Fibroblast of lung (primary cell): ENCODE measurements at places on chromosomes 1 and 21. TPM values are rescaled to one million over a fixed set of nuclear protein-coding genes. Genes with fewer than 3 reads are reported as not detected.

KIF14 gene
- 1.3 and 4.0 TPM in 2 replicates for total RNA-seq

DISP3 gene
- under 0.01 TPM in 1 of 2 replicates, not detected in the other for total RNA-seq

RABGGTB gene
- 75.0 and 83.2 TPM in 2 replicates for total RNA-seq

KCNK2 gene
- 2.8 and 6.4 TPM in 2 replicates for total RNA-seq

HMGCS2 gene
- not detected in 2 replicates for total RNA-seq

GPR153 gene
- 8.9 and 13.4 TPM in 2 replicates for total RNA-seq

HCN3 gene
- total RNA-seq: 0.99 and 1.0 TPM in 2 replicates

LRRC38 gene
- not detected in 2 replicates for total RNA-seq

GRCh38 chr1:188022661-188023060 lies 1193.9 kb downstream of the PLA2G4A start:
- DNase-seq: peak; percentile 19

- peak; percentile 83 for DNase-seq
Observed at GRCh38 chr1:215056584-215056983, 26.0 kb upstream of the KCNK2 start.

GRCh38 chr1:34846265-34846664 lies 13.3 kb downstream of the SMIM12 start:
- DNase-seq: no peak

DNA sequence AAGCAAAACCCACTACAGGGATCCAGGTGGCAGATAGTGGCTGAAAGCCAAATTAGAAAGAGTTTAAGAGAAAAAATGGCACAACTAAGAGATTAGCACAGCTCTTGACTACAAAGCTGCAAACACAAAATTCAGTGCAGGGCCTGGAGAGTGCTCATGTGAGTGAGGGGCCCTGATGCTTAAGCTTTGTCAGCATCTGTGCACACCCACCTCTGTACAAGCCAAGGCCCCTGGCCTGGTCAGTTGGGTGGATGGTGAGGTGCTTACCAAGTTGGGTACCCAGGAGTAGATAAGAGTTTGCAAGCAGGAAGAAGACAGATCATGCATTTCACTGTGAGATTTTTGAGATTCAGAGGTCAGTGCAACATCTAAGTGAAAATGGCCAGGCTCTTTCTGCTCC lies 62.7 kb upstream of the ATP1B1 start:
- DNase-seq: no peak

GRCh38 chr1:43272161-43272560 lies 2.4 kb downstream of the TMEM125 start:
- no peak for DNase-seq

GRCh38 chr1:160818207-160818937 lies 22.4 kb downstream of the LY9 start:
- DNase-seq: no peak

DNA sequence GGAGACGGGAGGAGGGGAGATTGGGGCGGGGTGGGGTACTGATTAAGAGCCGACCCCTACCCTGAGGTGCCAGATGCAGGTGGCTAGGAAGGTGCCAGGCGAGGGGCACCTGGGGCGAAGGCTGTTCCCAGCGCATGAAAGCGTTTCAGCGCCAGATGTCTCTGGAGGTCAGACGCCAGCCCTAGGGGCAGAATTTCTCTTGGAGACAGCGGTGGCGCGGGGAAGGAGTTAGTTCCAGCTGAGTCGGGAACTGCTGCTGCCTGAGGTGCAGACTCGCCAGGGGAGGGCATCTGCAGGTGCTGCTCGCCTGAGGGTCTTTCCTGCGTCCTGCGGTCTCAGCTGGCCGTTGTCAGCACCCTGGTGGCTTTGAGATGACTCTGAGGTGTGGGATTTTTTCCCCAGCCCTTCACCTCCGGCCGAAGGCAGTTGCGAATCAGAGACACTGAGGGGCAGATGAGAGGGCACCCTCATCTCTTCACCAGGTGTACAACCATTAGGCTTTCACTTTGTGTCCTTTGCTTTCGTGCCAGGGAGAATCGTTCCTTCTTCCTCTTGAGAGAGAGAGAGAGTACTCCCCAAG lies 539 bp downstream of the CGN start:
- no peak for DNase-seq

GRCh38 chr1:1024149-1024770 lies 4.3 kb downstream of the AGRN start:
- no peak for DNase-seq

- peak; percentile 83 for DNase-seq
Observed at GRCh38 chr1:184022668-184023067, 14.9 kb downstream of the COLGALT2 start.

DNA sequence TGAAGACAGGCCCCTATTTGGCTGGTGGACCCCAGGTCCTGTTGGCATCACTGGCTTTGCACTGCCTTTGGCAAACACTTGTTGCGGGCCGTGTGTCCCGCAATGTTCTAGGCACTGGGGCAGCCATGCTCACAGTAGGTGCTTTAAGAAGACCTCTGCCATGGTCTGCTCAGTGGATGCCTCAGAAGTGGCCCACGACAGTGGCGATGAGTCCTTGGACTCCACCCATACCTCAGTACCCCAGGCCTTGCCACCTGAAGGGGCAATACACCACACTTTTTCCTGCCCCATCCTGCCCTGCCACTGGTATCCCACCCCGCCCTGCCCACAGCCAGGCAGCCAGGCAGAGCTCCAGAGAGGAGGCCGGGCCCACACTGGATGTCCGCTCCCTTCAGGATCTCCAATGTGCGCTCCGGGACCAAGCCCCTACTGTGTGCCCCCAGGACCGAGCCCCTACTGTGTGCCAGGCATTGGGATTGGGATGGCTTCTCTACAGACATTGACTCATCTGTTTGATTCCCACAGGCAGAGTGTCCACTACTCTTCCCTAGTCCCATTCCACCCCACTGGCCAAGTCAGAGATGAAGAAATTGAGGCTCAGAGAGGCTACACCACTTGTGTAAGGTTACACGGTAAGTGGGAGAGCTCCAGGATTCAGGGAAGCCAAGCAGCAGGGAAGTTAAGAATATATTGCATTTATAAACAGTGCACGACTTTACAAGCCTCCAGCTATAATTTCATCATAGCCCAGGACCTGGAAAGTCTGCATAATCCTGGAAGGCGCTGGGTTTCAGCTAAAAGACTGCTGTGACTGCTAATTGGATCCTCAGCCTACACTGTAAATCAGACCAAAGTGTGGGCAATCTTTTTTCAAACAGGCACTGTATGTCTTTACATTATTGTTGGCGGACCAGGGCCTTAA lies 101.6 kb downstream of the DMRTB1 start:
- no peak for DNase-seq

DNA sequence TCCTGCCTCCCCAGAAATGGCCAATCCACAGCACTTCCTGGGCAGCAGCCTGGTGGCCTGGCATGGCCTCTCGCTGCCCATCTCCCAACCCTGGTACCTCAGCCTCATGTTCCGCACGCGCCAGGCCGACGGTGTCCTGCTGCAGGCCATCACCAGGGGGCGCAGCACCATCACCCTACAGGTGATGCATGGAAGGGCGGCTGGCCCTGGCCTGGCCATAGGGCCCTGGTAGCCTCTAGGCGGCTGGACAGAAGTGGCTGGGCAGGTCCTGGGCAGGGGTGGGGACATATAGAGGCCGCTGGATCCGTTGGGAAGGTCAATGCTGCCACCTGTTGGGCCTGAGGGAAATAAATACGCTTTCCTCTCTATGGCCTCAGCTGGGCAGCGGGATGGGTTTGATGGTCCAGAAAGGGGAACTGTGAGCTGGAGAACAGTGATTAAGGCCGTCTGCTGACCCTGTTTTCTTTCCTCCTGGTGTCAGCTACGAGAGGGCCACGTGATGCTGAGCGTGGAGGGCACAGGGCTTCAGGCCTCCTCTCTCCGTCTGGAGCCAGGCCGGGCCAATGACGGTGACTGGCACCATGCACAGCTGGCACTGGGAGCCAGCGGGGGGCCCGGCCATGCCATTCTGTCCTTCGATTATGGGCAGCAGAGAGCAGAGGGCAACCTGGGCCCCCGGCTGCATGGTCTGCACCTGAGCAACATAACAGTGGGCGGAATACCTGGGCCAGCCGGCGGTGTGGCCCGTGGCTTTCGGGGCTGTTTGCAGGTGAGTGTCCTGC lies 14.4 kb downstream of the CELSR2 start:
- peak; percentile 89 for DNase-seq

GRCh38 chr1:71086331-71086730 lies 5.5 kb upstream of the ZRANB2 start:
- peak; percentile 81 for DNase-seq

DNA sequence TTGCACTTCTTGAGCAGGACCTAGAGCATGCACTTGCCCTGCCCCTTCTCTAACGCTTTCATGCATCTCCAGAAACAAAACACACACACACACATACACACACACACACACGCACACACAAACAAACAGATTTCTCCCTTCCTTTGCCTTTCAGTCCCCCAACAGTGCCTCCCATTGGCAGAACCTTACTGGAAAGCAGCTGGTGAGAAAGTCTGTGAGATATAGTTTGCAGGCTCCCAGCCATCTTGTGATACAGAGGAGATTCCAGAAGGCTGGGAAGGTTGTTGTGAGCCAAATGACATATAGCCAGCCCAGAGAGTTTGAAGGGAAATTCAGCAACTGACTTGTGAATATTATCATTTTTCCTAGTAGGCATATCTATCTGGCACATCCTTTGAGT lies 35.9 kb upstream of the ZRANB2 start:
- DNase-seq: no peak

GRCh38 chr21:28590026-28590425 lies 402.7 kb downstream of the LTN1 start:
- no peak for DNase-seq

- no peak for DNase-seq
Observed at GRCh38 chr1:43277116-43277876, 7.5 kb downstream of the TMEM125 start.

DNA sequence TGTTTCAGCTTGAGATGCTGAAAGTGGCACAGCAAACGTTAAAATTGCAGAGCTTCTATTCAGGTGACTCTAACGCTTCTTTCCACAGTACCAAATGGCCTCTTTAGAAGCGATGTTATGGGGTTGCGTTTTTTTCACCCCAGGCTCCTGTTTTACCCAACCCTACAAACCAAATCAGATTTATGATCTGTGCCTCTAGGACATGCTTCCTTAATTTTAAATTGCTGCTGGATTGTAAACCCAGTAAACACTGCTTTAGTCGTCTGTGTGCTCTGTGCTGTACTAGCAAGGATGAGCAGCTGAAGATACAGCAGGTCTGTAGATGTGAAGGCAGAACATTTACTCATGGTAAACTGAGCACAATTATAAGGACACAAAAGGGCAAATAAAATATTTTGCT lies 13.0 kb downstream of the KCNK2 start:
- DNase-seq: no peak

DNA sequence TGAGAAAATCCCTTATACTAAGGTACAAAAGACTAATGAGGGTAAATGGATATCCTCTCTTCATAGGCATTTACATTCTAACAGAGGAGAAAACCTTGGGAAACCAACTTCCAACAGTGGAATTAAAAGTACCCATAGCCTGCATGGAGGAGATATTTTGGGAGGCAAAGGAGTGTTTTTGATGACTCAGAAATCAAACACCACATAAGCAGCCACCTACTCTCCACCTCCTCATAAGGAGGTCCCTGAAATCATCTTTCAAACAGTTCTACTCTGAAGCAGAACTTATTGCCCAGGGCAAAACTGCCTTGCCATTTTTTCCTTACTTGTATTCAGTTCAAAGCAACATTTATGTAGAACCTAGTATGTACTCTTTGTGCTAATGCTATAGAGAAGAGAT lies 211.3 kb downstream of the KCNH1 start:
- no peak for DNase-seq

DNA sequence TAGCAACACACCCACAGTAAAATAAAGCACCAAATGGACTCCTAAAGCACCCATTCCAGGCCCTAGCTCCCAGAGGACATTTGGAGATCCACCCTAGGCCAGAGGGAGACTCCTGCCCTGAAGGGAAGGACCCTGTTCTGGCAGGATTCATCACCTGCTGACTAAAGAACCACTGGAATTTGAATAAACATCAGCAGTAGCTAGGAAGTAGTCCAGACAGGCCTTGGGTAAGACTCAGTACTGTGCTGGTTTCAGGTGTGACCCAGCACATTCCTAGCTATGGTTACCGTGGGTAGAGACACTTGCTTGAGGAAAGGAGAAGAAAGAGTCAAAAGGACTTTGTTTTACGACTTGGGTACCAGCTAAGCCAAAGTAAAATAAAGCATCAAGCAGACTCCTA lies 92.7 kb upstream of the LRRC7 start:
- no peak for DNase-seq

- DNase-seq: peak; percentile 67
Observed at GRCh38 chr1:117271959-117272358, 61.2 kb upstream of the VTCN1 start.

- DNase-seq: no peak
Observed at GRCh38 chr21:40372506-40372905, 474.5 kb downstream of the DSCAM start.
